Activated B cell treated with CpG ODN at 0.5 μM for 24 hours (primary cell): ENCODE measurements at places on chromosomes 12 and 14.

DNA sequence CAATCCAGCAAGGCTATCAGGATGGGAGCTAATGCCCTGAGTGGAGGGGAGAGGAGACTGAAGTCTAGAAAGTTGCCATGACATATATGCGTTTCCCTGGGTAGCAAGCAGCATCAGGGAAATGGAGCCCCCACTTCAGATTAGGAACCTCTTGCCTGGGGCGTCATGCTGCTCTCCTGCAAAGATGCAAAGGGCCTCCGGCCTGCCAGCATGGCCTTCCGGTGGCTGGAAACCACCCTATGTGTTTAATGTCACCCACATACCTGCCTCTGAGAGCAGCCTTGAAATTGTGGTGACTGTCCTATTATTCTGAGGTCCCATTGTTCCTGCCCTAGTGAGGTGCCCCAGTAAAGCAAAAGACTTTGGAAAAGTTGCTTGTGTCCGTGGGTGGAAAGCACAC is 10.0 kb upstream of the IFI27L2 start:
- no peak for DNase-seq

GRCh38 chr12:52313461-52313860 is 7.7 kb downstream of the KRT83 start:
- no peak for DNase-seq

GRCh38 chr12:51210690-51211395 is 7.0 kb downstream of the POU6F1 start:
- no peak for DNase-seq

- DNase-seq, result no peak
Observed at GRCh38 chr14:60575008-60575407, 66.1 kb downstream of the SIX6 start.

DNA sequence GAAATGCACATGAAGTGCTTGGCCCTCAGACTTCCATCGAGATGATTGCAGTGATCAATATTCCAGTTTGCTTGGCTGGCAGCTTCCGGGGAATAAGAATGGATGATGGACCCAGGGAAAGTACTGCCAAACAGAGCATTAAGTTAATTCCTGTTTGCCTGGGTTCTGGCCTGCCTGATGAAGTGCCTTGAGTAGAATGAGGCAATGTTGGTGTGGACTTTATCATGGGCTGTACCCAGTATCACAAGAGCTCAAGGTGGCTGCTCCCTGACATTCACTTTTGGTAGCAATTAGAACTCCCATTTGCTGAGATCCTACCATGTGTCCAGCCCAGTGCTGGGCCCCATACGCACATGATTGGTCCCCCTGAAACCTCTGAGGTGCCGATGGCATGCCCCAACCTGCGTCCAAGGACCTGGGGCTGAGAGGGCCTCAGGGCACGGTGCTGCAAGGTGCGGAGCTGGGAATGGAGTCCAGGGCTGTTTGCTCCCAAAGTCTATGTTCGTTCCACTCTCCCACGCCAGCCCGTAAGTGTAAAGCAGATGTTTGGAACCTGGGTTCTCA is 80.7 kb downstream of the SLC25A47 start:
- DNase-seq, result no peak

- DNase-seq, result no peak
Observed at GRCh38 chr14:105660816-105661531, 134.6 kb downstream of the TMEM121 start.
